Erythroblast (primary cell): ENCODE measurements at places on chromosomes 3 and 15.

- DNase-seq = no peak
These were observed 63.3 kb downstream of the LEO1 start for GRCh38 chr15:51908316-51908715.

DNA sequence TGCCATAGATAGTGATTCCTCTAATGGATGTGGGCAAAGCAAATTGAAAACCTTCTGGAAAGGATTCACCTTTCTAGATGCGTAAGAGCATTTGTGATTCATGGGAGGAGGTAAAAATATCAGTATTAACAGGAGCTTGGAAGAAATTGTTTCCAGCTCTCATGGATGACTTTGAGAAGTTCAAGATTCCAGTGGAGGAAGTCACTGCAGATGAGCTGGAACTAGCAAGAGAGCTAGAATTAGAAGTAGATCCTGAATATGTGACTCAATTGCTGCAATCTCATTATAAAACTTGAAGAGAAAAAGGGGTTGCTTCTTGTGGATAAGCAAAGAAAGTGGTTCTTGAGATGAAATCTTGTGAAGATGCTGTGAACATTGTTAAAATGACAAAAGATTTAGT, 88.0 kb upstream of the ACKR4 start:
- DNase-seq = no peak

DNA sequence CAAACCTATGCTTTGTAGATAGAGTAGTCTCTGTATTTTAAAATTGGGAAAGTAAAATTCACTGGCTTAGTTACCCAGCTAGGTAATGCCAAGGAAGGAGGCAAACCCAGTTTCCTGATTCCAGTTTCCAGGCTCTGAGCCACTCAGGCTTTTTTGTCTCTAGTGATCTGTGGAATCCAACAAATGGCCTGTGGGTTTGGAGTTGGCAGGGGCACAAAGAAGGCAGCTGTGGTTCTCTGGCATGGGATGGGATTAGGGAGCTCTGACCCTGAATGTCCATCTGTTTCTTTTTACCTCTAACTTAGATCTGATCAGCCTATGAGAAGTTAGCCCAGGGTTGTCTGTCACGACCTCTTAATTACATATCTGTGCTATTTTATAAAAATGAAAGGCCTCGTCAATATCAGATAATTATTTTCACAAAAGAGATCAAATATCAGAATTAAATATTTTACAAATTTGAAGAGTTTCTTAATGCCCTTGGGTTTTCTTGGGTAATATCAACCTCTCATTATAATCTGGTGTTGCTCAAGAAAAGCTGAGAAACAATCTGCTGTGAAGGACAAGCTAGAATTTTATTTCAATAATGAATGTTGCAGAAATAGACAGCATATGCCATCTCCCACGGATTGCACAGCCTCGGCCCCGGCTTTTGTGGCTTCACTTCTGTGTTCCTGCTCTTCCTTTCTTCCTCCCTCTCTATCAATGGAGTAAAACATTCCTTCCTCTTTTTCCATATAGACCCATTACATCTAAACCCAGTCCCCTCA, 63.7 kb upstream of the DAZL start:
- no peak for DNase-seq

DNA sequence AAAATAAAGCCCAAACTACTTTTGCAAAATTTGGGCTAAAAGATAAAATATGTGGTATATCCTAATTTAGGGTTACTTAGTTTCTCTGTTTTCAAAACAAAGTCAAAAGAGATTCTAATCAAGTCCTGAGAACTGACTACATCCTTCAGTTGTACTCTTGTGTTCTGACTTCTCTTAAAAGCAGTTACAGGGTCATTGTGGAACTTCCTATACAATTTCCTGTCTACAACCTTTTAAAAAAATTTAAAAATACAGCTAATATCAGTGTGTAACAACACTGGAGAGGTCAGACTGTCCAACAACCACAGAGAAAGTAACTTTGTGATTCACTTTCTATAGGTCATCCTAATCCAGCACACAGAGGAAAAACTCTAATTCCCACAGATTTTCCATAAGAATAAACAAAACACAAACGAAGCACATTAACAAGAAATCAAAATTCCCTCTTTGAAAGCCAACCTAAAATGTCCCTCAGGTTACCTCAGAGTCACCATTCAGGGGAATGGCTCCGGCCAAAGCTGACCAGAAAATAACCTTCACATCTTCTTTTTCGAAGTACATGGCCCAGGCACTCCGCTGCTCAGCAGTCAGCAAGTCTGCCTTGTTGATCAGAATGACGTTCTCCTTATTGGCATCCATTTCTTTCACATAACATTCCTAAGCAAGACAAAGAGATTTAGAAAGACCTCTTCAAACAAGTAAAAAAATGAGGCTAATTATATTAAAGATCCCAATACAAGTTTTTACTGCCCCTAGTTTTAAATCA, 13.3 kb downstream of the LSG1 start:
- no peak for DNase-seq

DNA sequence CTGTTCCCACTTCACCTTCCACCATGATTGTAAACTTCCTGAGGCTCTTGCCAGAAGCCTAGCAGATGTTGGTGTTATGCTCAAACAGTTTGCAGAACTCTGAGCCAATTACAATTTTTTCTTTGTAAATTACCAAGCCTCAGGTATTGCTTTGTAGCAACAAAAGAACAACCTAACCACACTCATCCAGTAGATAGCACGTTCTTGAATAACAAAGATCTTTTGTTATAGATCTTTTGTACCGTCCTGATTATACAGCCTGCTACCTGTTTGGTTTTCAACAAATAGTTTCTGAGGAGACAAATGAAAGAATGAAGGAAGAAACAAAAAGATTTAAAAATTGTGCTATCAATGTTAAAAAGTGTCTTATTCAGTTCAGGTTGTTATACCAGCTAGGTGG, 474.7 kb upstream of the ALCAM start:
- no peak for DNase-seq

DNA sequence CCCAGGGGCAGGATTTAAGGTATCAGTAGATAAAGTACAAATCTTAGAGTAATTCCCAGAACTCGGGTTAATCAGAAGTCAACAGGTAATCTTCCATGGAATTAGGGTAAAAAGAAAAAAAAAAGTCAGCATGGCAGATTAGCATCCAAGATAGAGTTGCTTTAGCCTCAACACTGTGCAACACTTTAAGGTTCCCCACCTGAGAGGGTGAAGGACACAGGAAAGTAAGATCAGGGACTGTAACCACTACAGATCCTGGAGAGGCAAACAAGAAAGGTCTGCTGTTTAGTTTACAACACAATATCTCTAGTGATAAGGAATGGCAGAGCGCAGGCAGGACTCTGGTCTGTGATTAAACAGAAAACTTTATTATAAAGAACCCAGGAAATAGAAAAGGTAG, 4.1 kb upstream of the PHLDB2 start:
- DNase-seq = no peak

DNA sequence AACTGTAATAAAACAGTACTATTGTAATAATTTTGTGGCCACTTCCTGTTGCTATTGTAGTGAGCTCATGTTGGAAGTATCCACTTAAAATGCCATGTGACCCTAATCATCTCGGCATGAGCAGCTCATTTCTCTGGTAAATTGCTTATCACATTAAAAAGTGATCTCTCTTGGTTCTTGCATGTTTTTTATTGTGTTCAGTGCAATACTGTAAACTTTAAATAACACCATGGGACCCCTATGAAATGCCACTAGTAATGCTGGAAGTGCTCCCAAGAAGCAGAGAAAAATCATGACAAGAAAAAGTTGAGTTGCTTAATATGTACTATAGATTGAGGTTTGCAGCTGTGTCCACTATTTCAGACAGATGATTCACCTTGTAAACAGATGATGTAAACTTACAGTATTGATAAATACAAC, 45.6 kb downstream of the NMD3 start:
- DNase-seq = no peak

GRCh38 chr15:75786575-75786947, 56.7 kb upstream of the UBE2Q2 start:
- no peak for DNase-seq

- DNase-seq = no peak
These were observed 76.6 kb downstream of the WWTR1 start for GRCh38 chr3:149581248-149581647.

- no peak for DNase-seq
These were observed 16.6 kb upstream of the RPLP1 start for GRCh38 chr15:69435985-69436384.

DNA sequence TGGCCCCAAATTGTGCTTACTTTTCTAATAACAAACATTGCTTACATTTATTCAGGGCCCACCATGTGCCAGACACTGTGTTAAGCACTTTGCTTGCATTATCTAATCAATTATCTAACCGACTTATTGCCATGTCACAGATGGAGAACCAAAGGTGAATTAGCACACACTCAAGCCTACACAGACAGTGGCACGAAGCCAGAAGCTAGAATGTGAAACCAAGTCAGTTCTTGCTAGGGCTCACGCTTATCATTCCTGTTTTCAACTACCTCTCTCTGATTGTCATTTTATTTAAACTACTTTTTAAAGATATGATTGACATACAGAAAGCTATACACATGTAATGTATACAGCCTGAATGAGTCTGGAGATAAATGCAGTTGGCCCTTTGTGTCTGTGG, 215.7 kb upstream of the CFAP20DC start:
- DNase-seq = no peak

DNA sequence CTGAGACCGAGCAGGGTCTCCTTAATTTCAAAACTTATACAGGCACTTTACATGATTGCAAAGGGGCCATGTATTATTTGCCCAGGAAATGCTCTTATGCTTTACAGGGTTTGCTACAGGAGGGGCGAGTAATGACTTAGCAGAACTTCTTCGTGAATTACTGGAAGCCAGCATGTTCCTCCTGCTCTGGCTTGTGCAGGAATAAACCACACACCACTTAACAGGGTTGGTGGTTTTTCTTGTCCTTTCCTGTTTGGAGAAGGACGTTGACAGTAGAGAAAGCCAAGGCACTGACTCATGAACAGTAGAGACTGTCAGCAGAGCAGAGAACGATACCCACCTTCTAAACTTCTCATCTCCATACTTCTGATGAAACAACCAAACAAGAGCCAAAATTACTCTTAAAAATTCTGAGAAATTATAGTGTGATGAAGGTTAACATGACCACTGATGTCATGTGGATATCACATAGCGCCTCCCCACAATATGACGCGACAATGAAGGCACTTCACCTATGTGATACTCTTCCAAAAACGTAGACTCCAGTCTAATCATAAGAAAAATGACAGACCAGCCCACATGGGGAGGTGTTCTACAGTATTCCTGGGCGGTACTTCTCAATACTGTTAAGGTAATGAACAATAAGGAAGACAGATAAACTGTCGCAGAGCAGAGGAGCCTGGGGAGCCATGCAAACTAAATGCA, 24.7 kb upstream of the MCTP2 start:
- DNase-seq = no peak

DNA sequence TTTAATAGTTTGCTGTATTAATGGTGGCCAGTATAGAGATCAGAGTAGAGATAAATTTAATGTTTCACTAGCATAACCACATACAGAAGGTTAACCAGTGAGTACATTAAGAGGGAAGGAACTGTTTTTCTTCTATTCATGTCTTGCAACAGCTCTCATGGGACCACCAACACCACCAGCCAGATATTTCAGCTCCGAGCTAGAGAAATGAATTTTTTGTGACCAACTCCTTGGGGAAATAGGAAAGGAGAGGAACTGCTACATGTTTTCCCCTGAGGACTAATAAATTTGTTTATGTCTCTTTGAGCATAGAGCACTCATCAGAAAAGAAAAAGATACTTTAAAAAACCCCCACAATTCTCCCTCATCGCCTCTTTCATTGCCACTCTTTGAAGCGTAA, 247.5 kb downstream of the MBNL1 start:
- DNase-seq = no peak

DNA sequence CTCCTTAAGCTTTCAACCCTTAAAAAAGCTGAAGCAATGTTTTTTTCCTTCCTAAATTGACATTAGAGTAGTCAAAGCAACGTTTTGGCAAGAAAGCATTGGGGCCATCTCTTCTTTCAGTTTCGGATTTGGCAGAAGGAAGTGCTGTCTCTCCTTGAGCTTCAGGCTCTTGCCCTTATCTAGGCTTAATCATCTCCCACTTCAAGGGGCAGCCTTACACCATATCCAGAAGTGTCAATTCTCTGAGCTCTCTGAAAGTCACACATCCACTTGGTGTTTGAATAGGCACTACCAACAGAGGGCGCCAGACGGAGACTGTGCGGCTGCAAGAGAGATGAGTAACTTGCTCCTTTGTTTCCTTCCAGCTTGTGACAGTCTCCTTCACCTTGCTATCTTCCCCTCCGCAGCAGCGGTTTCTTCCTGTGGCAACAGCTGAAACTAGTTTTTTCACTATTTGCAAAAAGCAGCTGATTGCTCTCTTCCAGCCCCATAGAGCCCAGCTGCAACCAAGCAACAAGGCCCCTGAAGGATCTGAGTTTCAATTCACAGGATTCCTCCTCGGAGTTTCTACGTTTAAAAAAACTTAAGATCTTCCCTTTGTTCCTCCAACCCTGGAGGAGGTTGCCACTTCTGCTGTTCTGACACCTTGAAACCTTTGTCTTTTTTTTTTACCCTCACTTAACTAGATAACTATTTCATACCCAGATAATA, 147.0 kb upstream of the SLCO3A1 start:
- peak; percentile 58 for DNase-seq

- no peak for DNase-seq
These were observed 18.4 kb upstream of the RPLP1 start for GRCh38 chr15:69434238-69434637.

GRCh38 chr3:108493862-108494261, 16.5 kb downstream of the MYH15 start:
- DNase-seq = no peak

DNA sequence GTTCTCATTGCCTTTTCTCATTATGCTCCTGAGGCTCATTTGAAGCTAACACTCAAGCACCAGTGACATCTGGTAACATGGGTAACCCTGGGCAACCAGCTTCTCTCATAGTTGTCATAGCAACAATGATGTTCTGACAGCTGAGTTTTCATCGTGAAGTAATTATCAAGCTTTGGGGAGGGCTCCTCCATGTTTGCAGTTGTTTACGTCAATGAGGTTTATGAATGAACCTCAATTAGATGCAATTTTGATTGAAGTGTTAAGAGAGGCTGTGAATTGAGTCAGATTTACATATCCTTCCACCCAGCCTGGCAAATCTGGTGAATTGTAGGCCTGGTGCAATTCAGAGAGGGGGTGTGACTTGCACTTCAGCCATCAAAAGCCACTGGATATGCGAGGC, 119.3 kb upstream of the CHD2 start:
- no peak for DNase-seq

DNA sequence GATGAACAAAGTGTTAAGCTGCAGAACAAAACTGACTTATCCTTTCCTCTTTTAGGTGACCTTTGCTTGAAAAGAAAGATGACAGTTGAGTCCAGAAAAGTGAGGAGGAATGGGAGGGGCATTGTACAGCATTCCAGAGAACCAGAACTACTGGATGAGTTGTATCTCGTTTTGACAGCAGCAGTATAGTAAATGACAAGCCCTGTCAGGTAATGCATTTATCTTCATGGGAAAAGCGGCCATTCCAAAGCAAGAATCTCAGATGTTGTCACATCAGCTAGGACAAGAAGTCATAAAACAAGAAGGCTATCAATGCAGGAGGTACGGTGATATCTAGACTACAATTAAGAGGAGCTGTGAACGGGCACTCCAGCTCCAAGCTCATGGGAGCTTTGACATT, 421.5 kb downstream of the MAGI1 start:
- no peak for DNase-seq
